ENCODE measurements at places on chromosomes 4 and X.

DNA sequence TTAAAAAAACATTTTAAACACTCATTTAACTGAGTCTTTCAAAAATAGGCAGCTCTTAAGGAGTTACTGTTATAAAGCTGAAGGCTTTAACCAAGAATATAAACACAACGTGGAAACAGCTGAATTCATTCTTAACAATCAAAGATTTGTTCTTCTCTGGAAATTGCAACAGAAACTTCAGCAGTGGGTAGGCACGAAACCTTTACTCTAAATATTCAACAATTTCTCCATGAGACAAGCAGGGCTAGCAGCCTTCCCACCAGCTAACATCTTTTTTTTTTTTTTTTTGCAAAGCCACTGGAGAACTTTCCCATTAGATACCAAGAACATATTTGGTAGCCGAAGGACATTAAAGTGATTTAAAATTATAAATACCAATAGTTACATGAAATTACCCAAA is 78.2 kb upstream of the PRSS48 start:
- DNase-seq: no peak

GRCh38 chr4:91171217-91171616 is 1044.0 kb downstream of the CCSER1 start:
- no peak for DNase-seq

- no peak for DNase-seq
These were observed 32.1 kb upstream of the RAPGEF2 start for GRCh38 chr4:159070742-159071141.

DNA sequence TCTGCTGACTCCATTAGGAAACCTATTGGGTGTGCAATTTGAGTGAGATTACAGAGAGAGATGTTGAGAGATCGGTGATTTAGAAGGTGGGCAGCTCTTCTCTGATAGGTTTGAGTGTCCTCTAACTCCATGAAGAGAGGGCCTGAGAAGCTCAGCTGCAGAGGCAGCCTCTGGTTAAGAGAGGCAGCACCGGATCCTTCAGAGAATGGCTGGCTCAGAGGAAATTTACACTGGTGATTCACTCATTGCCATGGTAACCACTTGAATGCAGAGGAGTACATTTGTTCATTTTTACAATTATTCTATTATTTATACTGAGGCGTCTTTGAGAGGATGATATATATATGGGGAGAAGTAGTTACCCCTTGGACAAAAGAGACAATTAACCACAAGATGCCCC is 171.7 kb downstream of the PDGFRA start:
- DNase-seq: no peak
